ENCODE measurements at places on chromosomes 5 and 9. TPM values are rescaled to one million over a fixed set of nuclear protein-coding genes. Genes with fewer than 3 reads are reported as not detected.

The ADAMTS6 gene
- 7.6 TPM for total RNA-seq

The ADAMTS16 gene
- 93.6 TPM for total RNA-seq

The SLC46A2 gene
- 0.64 TPM for total RNA-seq

The LRRC19 gene
- 12.1 TPM for total RNA-seq

The GTF2H2C gene
- total RNA-seq, result 46.7 TPM

The PCDHGB7 gene
- total RNA-seq, result 15.8 TPM

The SOX30 gene
- 0.06 TPM for total RNA-seq

The RASGRF2 gene
- 3.5 TPM for total RNA-seq

The PCDHGA7 gene
- total RNA-seq, result 8.0 TPM

The CD72 gene
- 3.3 TPM for total RNA-seq

The NR3C1 gene
- total RNA-seq, result 62.3 TPM

The CRB2 gene
- 27.5 TPM for total RNA-seq

The KIF4B gene
- total RNA-seq, result 0.12 TPM

The RNF208 gene
- total RNA-seq, result 4.1 TPM

The RNF180 gene
- 20.1 TPM for total RNA-seq

The SLC2A6 gene
- 4.0 TPM for total RNA-seq

The GFI1B gene
- 2.0 TPM for total RNA-seq

The TIMD4 gene
- 0.93 TPM for total RNA-seq

The LCN10 gene
- 0.47 TPM for total RNA-seq

The BTNL3 gene
- not detected for total RNA-seq

The SPINK13 gene
- not detected for total RNA-seq

The OR1Q1 gene
- not detected for total RNA-seq

The FOXE1 gene
- not detected for total RNA-seq

The ANKRD34B gene
- 0.18 TPM for total RNA-seq

The ZNF483 gene
- total RNA-seq, result 14.8 TPM

The DNAJA1 gene
- 67.6 TPM for total RNA-seq

The BARHL1 gene
- not detected for total RNA-seq

The TAF11L8 gene
- total RNA-seq, result not detected

The ZNF879 gene
- total RNA-seq, result 6.1 TPM

The SH3GL2 gene
- total RNA-seq, result 2.9 TPM

The MPDZ gene
- total RNA-seq, result 49.6 TPM

The OSMR gene
- 15.7 TPM for total RNA-seq

The SPATA31C2 gene
- total RNA-seq, result 0.18 TPM

The NADK2 gene
- total RNA-seq, result 40.8 TPM

The S1PR3 gene
- 77.5 TPM for total RNA-seq

The CCDC192 gene
- not detected for total RNA-seq

The HSPB3 gene
- 17.4 TPM for total RNA-seq

The SGCD gene
- total RNA-seq, result 26.6 TPM

The GMCL2 gene
- not detected for total RNA-seq

The UBLCP1 gene
- total RNA-seq, result 12.1 TPM

The SAXO1 gene
- total RNA-seq, result 0.93 TPM

Measured in metanephros (tissue), 2 donors.